ENCODE measurements at places on chromosomes 13 and 19. TPM values are rescaled to one million over a fixed set of nuclear protein-coding genes. Genes with fewer than 3 reads are reported as not detected.

Gene ADAT3
- 1.4 TPM for total RNA-seq

Gene DLEU7
- total RNA-seq, result not detected

Gene SGCG
- 7.5 TPM for total RNA-seq

Gene BRSK1
- 0.34 TPM for total RNA-seq

Gene KLK4
- not detected for total RNA-seq

Gene OLFM4
- total RNA-seq, result not detected

Gene CCDC61
- total RNA-seq, result 12.3 TPM

Gene DZIP1
- 6.5 TPM for total RNA-seq

Gene SIGLEC5
- not detected for total RNA-seq

Gene ZNF627
- 20.8 TPM for total RNA-seq

Gene IGFLR1
- under 0.01 TPM for total RNA-seq

Gene SLC6A16
- total RNA-seq, result not detected

Data from nasal cavity respiratory epithelium epithelial cell of viscerocranial mucosa (primary cell).